ENCODE measurements at places on chromosomes 12 and 14.

GRCh38 chr12:74598819-74599218 lies 61.2 kb downstream of the ATXN7L3B start:
- ATAC-seq = no peak

- peak; percentile 91 for ATAC-seq
Measured at GRCh38 chr14:96584199-96584906, 82.2 kb downstream of the PAPOLA start.

- peak; percentile 9 for ATAC-seq
Measured at GRCh38 chr14:96797582-96798349, 584 bp downstream of the VRK1 start.

DNA sequence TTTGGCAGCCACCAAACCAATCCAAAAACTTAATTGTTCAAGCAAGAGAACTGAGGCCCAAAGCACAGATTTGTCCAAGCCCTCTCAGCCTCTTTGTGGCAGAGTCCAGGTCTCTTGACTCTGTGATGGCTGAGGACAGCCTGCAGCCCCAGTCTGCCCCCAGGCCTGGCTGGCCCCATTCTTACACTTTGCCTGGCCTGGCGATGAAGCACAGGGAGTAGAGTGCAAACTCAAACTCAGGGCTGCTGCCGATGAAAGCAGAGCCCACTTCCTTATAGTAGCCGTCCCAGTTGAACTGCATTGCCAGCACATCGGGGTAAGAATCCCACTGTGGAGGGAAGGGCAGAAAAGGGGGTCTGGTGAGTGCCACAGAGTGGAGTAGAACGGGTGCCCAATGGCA lies 5.6 kb upstream of the RPAP3 start:
- ATAC-seq = no peak

DNA sequence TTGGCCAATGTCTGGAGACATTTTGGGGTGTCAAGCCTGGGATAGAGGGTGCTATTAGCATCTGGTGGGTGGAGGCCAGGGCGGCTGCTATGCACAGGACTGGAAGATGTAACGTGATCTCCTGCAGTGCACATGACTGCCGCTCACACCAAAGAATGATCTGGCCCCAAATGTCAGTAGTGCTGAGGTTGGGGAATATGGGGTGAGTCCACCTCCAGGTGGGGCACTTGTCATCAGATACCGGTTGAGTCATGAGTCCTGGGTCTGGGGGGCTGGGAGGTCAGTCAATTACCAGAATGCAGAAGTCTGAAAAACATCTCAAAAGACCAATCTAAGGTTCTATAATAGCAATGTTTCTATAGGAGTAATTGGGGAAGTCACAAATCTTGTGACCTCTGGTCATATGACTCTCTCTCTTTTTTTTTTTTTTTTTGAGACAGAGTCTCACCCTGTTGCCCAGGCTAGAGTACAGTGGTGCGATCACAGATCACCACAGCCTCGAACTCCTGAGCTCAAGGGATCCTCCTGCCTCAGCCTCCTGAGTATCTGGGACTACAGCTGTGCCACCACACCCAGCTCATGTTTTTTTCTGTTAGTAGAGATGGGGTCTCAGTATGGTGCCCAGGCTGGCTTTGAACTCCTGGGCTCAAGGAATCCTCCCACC lies 6.0 kb upstream of the SDSL start:
- ATAC-seq = peak; percentile 79

GRCh38 chr12:53193040-53193439 lies 12.3 kb upstream of the CSAD start:
- ATAC-seq = no peak

DNA sequence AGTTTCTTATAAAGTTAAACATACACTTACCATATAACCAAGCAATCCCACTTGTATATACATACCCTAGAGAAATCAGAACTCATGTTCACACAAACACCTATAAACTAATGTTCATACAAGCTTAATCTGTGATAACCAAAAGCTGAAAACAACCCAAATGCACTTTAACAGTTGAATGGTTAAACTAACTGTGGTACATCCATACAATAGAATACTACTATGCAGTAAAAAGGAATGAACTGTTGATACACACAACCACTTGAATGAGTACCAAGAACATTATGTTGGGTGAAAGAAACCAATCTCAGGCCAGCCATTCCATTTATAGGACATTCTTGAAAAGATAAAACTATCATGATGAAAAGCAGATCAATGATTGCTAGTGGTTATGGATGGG lies 427.6 kb downstream of the DPF3 start:
- ATAC-seq = no peak

- ATAC-seq = no peak
Measured at GRCh38 chr12:75998292-75999063, 33.1 kb downstream of the PHLDA1 start.

DNA sequence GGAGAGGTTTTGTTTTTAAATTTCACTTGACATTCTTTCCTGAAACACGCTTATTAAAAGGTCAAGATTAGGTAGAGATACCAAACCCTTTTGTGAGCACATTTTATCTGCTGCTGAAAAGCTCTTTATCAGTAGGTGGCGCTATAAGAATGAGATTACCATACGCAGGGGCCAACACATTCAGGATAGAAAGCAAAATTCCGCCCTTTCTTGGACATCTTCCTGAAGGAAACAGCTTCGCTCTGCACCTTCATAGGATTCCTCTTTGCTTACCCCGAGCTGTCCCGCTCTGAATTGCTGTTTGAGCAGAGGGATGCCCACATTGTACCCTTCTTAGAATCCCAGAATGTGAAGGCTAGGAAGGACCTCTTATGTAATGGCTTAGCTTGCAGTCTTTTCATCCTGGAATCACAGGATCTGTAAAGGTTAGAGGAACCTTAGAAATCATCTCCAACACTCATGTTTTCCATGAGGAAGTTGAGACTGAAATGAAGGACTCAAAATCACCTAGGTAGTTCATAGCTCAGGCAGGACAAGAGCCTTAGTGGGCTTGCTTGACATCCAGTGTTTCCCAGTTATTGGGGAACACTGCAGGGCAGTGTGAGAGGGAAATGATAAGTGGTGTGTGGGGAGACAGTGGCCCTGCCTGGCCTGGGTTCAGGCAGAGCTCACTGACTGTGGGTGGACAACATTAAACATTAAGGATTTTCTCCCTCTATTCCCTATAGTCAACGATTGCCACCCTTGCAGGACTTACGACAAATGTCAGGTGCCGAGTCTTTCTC lies 38.7 kb upstream of the CRY1 start:
- peak; percentile 91 for ATAC-seq

DNA sequence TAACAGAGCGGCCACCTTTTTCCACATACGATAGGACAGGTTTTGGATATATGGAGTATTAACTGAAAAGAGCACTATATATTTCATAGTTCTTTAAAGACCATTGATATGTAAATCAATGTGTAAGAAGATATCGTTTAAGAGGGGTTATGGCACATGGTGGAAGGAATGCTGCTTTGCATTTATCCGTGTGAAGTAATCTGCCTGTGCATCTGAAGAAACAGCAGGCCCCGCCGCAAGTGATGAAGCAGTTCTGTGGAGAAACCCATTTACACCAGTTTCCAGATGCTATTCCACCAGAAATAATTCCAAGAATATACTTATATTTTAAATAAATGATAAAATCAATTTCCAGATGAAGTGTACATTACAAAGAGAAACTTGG lies 72.4 kb downstream of the BICD1 start:
- ATAC-seq = no peak

DNA sequence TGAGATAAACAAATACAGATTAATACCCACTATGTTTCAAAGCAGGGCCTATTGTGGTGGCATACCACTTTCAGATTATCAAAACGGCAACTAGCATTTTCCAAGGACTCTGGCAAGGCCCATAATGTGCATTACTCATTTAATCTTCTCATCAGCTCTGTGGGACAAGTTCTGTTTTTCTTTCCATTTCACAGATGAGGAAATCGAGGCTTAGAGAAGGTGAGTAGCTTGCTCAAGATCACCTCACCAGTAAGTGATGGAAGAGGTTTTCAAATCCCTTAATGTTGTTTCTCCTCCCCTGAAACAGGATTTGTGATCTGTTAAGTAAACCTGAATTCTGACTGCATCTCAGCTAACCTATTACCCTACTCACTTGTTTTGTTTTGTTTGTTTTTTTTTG lies 3.9 kb upstream of the PYGL start:
- ATAC-seq = no peak

DNA sequence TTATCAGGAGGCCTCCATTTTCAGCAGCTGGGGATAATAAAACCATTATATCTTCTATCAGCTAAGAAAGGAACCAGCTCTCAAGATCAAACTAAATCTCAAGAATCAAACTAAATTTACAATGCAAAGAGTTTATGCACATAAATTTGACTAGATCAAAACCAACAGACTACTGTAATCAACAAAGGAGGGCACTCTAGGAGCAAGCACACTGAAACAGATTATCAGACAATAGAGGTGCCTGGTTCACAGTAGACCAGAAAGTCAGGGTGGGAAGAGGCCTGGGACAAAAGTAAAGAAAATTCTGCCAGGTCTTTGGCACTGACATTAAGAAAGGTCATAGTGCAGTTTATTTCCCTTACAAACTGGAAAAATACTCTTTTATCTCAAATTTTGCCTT lies 61.0 kb downstream of the HECTD4 start:
- no peak for ATAC-seq
